ENCODE measurements at places on chromosomes 5 and 9. TPM values are rescaled to one million over a fixed set of nuclear protein-coding genes. Genes with fewer than 3 reads are reported as not detected.

DNA sequence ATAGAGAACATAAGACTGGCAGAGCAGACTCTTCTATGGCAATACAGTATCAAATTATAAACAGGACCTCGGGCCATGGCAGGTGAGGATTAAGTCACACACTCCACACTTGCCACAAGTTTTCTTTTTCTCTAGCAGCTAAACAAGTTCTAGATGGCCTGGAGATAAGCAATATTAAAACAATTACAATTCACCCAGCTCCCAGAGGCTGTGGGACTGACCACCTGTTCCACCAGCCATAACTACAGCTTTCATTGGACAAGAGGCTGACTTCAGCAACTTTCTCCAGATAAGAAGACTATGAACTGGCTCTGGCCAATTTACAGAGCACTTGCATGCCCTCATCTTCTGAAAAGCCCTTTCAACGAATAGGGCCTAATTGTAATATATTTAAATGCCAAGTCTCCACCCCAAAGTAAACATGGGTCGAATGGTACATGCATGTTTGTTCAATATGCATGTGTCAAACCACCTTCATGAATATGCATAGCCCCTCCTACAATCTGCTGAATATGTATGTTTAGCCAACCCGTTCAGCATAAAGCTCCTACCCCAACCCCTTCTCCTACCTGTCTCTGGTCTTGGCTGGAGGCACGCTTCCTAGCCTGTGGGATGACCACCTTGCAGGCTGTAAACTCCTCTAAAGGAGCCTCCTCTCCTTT is 6.1 kb upstream of the CFAP157 start:
- no peak for DNase-seq

GRCh38 chr9:107674721-107675277 is 185.2 kb upstream of the KLF4 start:
- DNase-seq: no peak

GRCh38 chr9:107036367-107036766 is 173.4 kb downstream of the ZNF462 start:
- DNase-seq: no peak

DNA sequence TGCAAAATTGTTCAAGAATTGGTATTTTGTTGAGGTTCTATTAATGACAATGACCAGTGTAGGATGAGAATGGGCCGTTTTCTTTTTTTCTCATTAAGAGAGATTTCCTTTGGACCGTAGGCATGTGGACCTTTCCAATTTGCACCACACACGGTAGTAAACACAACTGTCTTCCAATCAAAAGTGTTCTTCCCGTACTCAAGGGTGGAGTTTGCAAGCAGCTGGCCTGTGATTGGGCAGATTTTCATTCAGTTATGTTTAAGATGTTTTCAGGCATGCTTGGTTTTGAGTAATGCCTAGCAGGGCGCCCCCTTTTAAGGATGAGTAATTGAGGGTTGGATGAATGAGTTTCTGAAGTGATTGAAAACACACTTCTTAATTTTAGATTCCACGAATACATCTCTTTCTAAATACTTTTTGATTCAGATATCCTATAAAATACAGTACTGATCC is 2.5 kb downstream of the KDM3B start:
- peak; percentile 90 for DNase-seq

DNA sequence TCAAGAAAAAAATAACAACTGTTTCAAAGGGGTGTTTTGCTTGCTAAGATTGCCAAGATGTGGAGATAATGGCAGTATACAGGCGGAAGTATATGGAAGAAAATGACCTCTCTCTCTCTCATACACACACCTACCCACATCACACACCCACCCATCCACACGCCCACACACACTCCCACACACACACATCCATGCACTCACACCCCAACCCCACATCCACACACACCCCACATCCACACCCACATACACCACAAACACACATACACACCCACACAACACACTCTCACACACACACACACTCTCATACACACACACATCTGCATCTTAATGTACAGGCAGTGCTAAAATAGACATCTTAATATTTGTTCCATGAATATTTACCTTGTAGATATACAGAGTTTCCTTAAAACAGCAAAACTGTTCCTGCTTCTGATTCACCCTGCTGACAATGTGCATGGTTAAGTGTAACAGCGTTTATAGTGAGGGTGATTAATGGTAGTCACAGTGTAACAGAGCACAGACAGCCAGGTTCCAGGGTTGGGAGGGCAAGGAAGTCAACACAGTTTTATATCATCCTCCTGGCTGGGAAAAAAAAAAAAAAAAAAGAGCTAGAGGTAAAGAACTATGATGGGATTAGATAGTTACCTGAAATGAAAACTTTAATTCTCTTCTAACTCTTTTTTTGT is 8.3 kb downstream of the BHMT2 start:
- peak; percentile 28 for DNase-seq

DNA sequence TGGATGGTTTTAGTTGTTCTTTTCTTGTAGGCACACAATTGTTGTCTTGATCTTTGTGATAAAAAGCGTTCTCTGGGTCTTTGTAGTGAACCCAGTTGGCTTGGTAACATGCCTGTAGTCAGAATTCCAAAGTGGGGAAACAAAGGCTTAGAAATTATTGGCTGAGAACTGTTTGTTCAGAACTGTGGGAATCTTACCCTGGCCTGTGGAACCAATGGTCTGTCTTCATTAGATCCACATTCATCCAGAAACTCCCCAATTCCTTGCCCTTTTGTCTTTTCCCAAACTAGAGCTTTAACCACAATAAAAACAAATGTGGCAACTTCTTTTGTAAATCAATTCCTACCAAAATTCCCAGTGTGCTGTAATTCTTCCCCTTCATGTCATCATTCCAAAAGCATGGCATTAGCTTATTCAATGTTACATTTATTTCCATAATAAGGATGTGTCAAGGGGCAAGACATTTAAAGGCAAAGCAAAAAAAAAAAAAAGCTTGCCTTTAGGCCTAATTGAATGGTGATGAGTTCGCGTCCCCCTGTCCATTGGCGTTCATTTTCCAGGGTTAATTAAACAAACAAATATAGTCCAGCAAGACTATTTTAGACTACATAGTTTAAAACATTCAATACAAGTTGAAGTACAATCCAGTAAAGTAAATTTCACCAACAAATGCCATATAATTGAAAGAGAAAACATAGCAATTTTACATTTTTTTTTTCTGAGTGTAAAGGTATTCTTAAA is 249.8 kb upstream of the ZNF608 start:
- no peak for DNase-seq

DNA sequence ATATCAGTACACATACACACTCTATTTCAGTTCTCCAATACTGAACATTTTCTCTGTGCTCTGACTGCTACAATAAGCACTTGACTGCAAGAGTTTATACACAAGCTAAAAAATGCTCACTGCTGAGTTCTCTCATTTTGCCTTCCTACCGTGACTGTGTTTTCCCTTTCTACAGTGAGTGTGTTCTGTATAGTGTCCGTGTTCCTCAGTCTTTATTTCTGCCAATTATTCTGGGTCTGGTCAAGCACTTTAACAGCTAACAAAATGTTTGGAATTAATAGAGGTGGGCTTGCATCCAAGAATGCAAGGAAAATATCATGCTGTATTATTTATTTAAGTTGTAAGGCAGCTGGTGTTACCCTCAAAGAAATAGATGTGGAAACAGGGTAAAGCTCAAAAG is 217.0 kb upstream of the NREP start:
- no peak for DNase-seq

DNA sequence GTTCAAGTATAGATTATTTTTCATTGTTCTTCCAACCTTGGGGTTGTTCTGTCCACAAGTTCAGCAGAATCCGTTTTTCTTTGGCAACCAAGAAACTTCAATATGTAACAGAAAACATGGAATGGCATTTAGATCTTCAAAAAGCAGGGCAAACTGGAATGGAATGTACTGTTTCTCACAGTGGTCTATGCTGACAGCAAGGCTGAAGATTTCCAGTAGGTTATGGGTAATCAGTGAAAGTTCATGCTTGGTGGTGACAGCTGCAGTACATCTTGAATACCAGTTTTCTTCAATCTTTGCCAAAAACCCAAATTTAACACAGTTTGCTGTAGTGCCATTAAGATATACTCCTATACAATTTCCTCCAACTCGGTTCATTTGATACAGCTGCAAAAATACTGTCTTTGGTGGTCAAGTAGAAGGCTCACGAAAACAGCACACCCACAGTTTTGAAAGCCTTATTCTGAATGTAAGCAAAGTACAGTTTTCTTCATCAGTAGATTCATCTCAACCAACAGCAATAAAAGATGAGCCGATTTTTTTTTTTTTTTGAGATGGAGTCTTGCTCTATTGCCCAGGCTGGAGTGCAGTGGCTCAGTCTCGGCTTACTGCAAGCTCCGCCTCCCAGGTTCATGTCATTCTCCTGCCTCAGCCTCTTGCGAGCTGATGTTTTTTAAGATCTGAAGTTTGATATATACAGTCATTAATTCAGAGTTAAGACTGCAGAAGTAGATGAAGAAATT is 4.9 kb downstream of the TRIM52 start:
- DNase-seq: no peak

- DNase-seq: peak; percentile 76
Measured at GRCh38 chr9:77848897-77849296, 182.7 kb downstream of the GNAQ start.

DNA sequence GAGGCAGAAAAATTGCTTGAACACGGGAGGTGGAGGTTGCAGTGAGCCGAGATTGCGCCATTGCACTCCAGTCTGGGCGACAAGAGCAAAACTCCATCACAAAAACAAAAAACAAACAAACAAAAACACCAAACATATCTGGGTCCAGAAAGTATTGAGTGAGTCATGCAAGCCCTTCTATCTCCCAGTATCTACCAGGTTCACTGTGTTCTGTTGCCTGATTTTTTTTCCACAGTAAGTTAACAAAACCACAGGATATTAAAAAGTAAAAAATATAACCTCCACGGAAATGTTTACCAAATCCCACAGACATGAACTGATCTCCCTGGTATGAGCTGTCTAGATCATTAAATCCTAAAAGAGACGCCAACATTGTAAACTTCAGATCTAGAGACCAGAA is 94.4 kb downstream of the ANKH start:
- no peak for DNase-seq

GRCh38 chr5:173577817-173578216 is 38.6 kb downstream of the BOD1 start:
- no peak for DNase-seq

GRCh38 chr5:126959188-126959587 is 71.2 kb downstream of the MARCHF3 start:
- DNase-seq: no peak

GRCh38 chr5:69516769-69517168 is 24.2 kb downstream of the OCLN start:
- no peak for DNase-seq

- DNase-seq: no peak
Measured at GRCh38 chr9:131543141-131543540, 2.2 kb upstream of the PRRT1B start.

GRCh38 chr5:124395926-124396325 is 350.5 kb downstream of the ZNF608 start:
- DNase-seq: no peak

DNA sequence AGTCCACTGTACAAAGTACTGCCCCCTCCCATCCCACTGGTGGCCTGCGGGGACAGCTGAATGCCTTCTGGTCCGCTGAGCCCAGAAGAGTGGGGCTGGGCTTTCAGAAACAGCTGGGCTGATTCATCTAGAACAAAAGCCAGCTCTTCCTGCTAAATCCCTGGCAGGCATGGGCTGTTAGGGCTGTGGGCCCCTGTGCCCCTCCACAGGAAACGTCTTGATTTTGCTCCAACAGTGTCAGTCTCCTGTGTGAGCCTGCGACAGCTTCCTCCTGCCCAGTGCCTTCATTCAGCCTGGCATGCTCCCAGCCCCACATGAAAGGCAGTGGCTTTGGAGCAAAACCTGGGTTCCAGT is 6.9 kb upstream of the GSN start:
- DNase-seq: peak; percentile 17

- no peak for DNase-seq
Measured at GRCh38 chr9:16221366-16221765, 649.1 kb downstream of the BNC2 start.

GRCh38 chr9:106868565-106868964 is 5.6 kb downstream of the ZNF462 start:
- peak; percentile 48 for DNase-seq

GRCh38 chr9:34252016-34252415 is 73.2 kb downstream of the UBAP1 start:
- no peak for DNase-seq

- DNase-seq: no peak
Measured at GRCh38 chr5:76500633-76501393, 97.7 kb downstream of the IQGAP2 start.

DNA sequence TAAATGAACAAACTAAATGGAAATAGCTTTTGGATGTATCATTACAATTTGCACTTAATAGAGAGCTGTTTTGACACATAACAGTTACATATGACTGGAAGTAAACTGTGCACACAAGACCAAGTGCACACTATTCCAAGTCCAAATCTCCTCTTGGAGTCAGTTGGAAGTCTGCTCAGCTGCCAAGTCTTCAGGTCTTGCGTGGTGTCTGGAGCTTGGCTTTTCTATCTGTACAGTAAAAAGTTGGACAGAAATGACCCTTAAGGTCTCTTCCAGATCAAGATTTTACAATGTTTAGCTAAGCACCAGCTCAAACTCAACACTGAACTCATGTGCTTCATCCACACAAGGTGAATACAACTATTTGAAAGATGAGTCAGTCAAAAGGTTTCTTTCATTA is 456.9 kb downstream of the RASEF start:
- DNase-seq: no peak

DNA sequence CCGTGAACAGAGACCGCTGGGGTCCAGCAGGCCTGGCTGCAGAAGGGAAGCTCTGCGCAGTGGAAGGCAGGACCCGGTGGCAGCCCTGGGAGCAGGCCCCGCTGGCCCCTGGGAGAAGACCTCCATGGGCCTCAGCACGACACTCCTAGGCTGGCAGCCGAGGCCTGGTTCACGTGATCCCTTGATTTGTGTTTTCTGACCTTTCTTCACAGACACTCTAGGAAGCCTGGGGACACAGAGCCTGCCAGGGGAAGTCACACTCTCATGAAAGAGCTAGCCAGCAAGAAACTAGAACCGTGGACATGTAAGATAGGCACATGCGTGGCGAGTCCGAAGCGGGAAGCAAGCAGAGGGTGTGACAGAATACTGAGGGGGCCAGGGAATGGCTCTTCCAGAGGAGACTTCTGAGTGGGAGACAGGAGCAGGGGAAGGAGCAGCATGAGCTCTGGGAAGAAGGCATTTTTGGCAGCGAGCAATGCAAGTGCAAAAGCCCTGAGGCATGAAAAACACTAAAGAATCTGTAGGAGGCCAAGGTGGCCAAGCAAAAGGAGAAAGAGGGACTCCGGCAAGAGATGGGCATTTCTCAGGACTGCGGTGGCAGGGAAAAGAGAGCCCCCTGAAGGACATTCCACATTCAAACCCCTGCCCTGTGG is 26.6 kb upstream of the IL17B start:
- no peak for DNase-seq

PAIP1 gene
- 136 TPM for total RNA-seq

FIBCD1 gene
- 0.51 TPM for total RNA-seq

IGFBPL1 gene
- not detected for total RNA-seq

SOHLH1 gene
- not detected for total RNA-seq

PPIP5K2 gene
- 20.3 TPM for total RNA-seq

PCDHB8 gene
- total RNA-seq: under 0.01 TPM

BHMT2 gene
- not detected for total RNA-seq

RNF183 gene
- total RNA-seq: 0.38 TPM

ARID3C gene
- total RNA-seq: 0.26 TPM

ADAMTSL1 gene
- total RNA-seq: 0.13 TPM

ZDHHC11B gene
- 0.51 TPM for total RNA-seq

SH3GL2 gene
- total RNA-seq: under 0.01 TPM

Measured in bronchial epithelial cell (primary cell).